ENCODE measurements at places on chromosomes 6 and 20.

- DNase-seq: no peak
Measured at GRCh38 chr6:85747666-85748065, 105.0 kb upstream of the SYNCRIP start.

GRCh38 chr6:3457710-3458602 is 1.1 kb upstream of the SLC22A23 start:
- no peak for DNase-seq

GRCh38 chr6:15507221-15507620 is 155.6 kb downstream of the DTNBP1 start:
- no peak for DNase-seq

DNA sequence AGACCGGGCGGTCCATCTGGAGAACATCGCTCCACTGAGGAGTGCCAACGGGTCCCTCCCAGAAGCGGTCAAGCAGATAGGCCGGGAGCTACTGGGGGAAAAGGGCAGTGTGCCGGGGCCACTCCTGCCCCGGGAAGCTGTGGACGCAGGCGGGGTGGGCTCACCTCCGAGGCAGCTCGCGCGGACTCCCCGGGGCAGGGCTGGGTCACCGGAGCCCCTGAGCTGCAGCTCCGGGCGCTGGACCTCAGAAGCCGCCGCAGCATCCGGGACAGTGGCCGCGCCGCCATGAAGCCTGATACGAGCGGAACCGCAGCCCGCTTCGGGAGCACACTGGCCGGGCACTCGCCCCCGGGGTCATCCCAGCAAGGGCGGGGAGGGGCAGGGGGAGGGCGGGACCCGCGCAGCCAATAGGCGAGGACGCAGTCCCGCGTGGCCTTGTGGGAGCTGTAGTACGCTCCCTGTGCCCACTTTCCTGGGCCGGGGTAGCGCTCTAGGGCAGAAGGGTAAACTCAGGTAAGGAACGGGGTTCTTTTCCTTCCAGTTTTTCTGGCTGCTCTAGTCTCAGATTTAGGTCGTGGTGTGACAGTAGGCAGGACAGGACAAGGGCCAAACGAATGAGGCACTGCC is at the start of gene MOCS1:
TSS of gene MOCS1 (minus strand) at position 332 of the 627 bp plus-strand sequence. CDS start at position 287, 45 bp downstream.
- peak; percentile 3 for DNase-seq

- no peak for DNase-seq
Measured at GRCh38 chr6:145352382-145353080, 382.8 kb downstream of the EPM2A start.

GRCh38 chr6:118284736-118285360 is 263.2 kb upstream of the PLN start:
- DNase-seq: no peak

DNA sequence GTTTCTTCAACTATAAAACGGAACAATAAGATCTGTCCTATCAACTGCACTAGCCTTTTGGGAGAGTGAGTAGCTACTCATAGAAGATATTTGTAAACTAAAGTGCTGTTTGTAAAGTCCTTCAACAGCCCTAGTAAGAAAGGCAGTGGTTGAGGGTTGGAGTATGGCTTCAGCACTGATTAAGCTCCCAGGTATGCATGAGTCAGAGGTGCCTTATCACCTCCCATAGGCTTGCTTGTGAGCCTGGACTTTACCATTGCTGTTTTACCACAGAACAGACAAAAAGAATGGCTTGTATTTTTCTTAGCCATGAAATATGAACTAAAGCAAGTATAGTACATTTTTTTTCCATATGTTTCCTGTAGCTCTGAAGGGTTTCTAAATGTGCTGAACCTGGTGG is 44.1 kb downstream of the SAMD3 start:
- no peak for DNase-seq

DNA sequence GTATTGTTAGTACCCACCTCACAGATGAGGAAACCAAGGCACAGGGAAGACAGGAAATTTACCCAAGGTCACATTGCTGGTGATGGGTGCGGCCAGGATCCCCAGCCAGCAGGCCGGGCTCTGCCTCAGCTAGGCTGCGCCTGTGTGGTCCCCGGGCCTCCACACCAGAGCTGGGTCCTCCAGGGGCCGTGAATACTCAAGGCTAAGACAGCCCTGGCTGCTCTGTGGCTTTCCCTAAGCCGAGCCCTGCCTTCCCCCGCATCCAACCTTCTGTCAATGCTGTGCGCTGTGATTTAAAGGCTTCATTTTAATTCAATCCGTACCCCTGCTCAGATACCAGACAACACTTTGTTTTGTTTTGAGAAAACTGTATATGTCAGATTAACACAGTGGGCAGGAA is 246.7 kb downstream of the TTLL2 start:
- no peak for DNase-seq

- no peak for DNase-seq
Measured at GRCh38 chr20:23002276-23002675, 32.8 kb upstream of the SSTR4 start.

DNA sequence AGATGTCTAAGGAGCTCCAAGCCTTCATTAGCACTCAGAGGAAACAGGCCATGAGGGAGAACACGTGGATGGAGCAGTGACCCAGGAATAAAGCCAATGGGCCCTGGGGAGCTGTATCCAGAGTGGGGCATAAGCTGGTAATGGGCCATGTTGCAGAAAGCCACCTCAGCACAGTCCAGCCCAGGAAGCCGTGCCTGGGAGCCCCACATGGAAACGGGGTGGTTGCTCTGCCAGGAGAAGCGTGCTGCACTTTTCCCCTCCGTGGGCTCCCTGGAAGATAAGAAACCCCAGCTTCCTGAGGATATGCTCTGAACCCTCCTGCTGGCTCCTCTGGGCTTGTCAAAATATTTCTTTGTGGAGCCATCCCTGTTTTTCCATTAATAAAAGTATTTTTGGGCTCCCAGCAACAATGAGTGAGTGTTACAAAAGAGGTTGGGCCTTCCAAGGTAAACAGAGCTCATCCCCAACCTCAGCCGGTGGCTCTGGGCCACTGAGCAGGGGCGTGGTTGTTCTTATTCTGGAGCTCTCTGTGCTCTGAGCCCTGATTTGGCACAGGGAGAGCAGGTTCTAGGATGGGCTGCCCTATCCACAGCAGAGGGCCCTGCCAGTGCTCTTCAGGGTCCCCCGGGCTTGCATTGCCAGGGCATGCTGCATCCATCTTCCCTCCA is 31.2 kb upstream of the NFATC2 start:
- DNase-seq: no peak

GRCh38 chr6:155100087-155100486 is 105.0 kb downstream of the TIAM2 start:
- DNase-seq: no peak

DNA sequence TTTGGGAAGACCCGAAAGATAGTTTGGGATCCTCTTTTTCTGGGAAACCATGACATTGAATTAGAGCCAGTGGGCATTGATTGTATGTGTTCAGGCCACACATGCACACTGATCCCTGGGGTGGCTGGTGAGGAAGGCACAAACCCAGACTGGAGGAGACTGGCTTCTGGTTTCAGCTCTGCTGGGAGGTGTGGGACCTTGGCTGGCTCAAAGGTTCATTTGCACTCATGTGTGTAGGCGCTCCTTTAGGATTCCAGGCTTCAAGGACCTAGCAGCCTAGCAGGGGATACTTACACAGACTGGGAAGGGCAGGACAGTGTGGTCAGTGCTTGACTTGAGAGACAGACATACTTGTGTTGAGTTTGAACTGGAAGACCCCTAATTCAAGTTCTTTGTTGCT is 7.2 kb downstream of the RIN2 start:
- no peak for DNase-seq

Measured in stimulated activated CD8-positive, alpha-beta memory T cell treated with anti-CD3 and anti-CD28 coated beads, Interleukin-4, amount 100 ng/mL, for 1 hour (primary cell).